Kidney capillary endothelial cell (primary cell): ENCODE measurements at places on chromosomes 2 and 18.

GRCh38 chr2:71078624-71079023 is 10.2 kb downstream of the NAGK start:
- DNase-seq, result no peak

DNA sequence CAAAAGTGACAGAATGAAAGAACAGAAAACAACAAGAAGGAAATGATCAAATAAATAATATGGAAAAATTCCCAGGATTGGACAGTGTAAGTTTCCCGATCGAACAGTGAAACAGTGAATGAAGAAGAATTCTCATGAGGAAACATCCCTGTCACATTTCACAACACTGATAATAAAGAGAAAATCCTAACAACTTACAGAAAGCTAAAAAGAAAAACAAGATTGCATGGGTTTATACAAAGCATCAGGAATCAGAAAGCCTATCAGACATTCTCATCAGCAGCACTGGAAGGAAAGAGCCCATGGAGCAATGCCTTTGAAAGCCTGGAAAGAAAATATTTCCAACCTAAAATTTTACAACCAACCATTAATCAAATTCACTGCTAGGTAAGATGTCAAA is 9.9 kb upstream of the COL6A3 start:
- no peak for DNase-seq

- DNase-seq, result no peak
Observed at GRCh38 chr2:241112592-241112991, 10.5 kb upstream of the MTERF4 start.

DNA sequence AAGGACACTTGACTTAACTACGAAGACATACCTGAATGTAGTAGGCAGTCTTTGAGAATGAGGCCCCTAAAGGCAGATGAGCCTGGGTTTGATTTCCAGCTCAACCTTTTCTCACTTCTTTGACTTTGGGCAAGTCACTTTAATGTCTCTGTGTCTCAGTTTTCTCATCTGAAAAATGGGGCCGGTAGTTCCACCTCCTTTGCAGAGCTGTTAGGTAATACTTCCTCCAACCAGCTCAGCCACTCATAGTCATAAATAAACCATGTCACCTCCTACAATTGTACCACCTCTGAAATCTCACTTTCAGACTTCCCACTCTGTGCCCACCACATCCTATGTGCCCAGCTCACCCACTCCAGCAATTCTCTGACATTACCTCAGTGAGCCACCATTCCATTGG is 10.4 kb downstream of the ARHGAP25 start:
- DNase-seq, result no peak

DNA sequence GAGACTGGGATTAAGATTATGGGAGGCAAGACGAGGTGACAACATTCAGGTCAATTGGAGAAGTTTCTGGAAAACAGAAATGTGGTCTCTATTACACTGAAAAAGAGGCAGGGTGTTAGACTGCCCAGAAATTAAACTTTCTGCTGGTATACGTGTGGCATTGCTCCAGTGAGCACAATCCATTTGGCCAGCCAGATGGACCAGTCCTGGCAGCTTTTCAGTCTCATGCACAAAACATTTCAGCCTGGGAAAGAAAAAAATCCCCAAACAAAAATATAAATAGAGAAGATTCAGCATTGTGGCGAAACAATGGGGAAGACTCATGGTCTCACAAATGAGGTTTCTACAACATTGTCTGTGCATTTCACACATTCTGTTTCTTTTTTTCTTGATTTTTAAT is 113.9 kb downstream of the HNMT start:
- DNase-seq, result no peak

DNA sequence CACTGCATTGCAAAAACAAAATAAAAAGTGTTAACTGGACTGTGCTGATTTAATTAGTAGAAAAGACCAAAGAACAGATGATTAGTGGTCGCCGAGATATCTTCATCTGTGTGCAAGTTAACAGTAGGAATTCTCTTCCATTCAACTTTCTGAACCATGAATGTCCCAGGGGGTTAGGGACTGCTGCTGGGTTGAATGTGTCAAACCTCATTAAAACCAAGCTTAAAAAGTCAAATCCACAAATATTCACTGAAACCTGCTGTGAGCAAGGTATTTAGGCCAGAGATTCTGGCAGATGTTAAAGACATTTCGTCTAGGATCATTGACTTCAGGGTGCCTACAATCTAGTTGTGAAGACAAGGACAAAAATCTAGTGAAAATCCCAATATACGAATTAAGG is 58.7 kb downstream of the STPG4 start:
- no peak for DNase-seq

DNA sequence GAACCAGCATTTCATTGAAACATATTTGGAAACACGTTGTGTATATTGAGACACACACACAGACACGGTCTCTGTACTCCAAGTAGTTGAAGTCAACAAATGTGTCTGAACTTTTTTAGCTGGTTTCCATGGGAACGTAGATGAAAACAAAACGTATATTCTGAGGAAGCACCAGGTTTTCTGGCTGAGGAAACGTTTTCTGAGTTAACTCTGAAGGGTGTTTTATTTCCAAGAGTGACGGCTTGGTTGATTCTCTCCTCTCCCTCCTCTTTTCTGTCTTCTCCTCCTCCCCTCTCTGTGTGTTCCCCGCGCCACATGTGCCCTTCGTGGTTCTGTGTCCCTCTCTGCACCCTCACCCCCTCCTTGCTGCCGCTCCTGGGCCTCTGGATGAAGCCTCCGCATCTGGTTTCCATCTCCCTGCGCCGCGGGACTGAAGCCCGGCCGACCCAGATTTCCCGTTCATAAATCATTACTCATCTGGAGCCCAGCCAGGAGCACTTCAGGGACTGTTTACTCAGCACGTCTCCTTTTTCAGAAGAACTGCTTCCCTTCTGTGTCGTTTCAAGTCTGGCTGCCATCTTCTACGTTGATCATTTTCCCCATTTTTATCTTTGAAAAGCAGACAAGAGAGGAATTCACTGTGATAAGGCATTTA is 122.7 kb downstream of the COL6A3 start:
- DNase-seq, result peak; percentile 96

DNA sequence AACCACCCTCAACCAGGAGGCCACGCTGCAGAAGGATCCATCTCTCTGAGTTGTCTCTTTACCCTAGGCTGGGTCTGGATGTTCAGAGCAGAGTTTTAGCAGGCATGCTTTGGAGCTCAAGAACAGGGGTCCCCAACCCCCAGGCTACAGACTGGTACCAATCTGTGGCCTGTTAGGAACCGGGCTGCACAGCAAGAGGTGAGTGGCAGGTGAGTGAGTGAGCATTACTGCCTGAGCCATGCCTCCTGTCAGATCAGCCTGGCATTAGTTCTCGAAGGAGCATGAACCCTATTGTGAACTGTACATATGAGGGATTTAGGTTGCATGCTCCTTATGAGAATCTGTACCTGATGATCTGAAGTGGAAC is 172.5 kb downstream of the UXS1 start:
- no peak for DNase-seq

- DNase-seq, result no peak
Observed at GRCh38 chr2:30348825-30349224, 98.2 kb upstream of the LCLAT1 start.

DNA sequence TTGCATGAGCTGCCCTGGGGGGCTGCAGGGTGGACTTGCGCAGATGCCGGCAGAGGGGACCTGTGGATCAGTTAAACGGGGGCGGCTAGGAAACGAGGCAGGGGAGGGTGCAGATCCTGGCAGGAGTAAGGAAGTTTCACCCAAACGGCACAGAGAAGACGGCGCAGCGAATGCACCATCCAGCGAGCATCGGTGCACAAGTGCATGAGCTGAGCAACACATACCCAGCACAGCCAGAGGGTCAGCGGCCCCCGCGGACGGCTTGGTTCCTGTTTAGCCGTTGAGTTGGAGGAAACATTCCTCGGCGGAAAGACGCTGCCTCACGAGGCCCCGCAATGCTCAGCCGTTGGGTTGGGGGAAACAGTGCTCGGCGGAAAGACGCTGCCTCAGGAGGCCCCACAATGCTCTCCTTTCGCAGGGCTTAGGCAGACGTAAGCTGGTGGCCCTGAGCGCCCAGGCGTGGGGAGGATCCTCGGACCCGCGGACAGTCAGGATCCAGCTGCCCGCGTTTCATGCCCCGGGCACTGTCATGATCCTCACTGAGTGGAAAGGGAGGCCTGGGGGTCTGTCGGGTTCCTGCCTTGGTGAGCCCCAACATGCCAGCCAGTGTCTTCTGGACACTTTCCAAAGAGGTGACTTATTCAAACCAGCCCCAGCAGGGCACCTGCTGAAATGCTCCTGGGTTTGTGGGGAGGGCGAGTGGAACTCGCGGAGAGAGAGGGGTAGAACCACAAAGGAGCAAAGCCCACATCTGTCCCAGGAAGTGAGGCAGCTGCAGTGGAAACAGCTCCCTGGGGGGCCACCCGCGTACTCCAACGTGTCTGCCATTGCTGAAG is 86.3 kb downstream of the NDUFA10 start:
- DNase-seq, result no peak

GRCh38 chr2:159807183-159808031 is 9.4 kb upstream of the CD302 start:
- DNase-seq, result peak; percentile 44

GRCh38 chr2:158637357-158637756 is 157.8 kb upstream of the DAPL1 start:
- DNase-seq, result no peak

GRCh38 chr2:75592888-75593287 is 32.1 kb upstream of the EVA1A start:
- no peak for DNase-seq

DNA sequence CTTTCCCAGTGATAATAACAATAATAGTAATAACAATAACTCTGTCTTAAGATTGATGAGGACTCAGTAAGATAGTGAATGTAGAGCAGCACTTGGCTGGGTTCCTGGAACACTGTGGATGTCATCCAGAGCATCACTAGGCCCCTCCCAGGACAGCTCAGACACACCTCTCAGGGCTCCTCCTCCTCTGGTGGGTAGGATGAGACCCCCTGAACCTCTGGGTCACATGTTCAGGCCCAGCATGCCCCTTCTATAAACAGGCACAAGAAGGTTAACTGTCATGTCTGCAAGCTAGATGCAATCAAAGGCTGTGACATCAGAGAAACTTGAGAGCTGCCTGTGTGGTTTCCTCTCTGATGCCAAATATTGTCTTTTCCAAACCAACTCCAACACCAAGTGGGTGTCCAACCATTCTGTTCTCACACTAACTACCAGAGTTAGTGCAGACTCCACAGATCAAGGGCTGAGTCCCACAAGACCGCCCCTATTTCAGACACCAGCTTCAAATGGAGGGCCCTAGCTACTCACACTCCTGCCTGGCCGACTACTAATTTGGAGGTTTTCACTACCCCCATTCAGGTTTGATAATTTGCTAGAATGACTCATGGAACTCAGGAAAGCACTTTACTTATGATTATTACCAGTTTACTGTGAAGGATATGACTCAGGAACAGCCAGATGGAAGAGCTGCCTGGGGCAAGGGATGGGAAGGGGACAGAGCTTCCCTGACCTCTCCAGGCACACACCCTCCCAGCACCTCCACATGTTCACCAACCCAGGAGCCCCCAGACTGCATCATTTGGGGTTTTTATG is 46.4 kb upstream of the BZW1 start:
- DNase-seq, result peak; percentile 91

DNA sequence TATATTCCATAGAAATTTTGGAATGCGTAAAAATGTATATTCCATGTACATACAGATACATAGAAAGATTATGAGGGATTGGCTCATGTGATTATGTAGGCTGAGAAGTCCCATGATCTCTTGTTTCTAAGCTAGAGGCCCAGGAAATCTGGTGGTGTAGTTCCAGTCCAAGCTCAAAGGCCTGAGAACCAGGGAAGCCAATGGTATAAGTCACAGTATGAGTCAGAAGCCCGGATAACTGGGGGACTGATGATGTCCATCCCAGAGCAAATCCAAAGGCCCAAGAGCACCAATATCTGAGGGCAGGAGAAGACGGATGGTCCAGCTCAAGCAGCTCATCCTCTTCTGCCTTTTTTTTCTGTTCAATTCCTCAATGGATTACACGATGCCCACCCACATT is 385.0 kb upstream of the KLHL29 start:
- DNase-seq, result no peak

DNA sequence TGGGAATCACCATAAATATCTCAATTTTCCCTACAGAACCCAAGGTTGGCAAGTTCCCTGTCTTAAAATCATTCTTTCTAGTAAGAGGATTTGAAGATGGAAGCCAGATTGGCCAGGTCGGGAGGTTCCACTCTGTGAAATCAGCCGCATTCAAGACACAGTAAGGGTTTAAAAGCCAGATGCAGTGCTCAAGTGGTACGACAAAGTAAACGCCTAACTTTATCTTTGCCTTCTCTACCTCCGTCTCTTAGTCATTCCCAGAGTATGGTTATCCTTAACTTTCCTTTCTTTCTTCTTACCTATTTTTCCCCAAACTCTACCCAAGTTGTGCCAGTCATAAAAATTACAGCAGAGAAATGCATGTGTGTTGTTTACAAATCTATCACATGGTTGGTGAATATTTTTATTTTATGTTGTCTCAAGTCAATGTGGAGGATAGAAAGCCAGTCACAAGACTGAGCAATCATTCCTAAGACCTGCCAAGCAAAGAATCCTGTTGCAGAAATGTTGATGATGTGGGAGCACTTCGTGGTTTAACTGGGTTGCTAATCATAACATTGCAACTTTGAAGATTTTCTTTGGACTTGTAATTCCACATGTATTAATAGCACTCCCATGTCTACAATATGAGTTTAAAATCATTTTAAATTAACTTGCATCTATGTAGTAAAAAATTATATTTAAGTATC is 62.6 kb downstream of the SLC40A1 start:
- DNase-seq, result no peak

DNA sequence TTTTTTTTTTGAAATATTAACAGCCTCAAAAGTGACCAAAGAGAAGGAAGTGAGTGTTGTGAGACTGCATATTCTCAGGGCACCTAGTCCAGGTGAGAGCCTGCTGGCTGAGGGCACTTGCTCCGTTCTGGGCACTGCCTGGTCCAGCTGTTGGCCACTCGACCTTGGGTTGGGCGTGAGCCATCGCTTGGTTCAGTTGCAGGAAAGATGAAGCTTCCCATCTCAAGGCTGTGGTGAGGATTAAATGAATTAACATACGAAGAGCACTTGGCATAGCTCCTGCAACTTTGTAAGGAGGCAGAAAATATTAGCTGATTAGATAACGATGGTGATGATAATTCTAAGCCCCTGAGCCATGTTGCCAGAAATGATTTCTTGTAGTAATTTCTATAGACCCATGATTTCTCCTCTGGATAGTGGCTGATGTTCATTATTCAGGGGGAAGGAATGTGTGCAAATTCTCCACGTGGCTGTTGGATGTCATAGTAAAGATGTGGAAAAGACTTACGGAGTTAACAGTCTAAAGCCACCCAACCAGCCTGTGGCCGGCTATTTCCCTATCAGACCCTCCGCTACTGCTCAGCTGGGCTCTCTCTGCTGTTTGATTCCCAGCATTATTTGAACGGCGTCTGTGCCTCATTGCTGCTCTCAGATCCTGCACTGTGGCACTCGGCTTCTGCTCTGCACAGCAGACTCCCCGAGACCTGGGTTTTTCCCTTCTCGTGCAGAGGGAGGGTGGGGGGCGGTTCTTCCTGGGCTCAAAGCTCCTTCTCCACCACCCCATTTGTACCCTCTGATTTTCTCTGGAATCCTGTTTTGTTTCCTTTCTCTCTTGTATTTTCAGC is 221.1 kb downstream of the GALR1 start:
- DNase-seq, result no peak
